ENCODE measurements at places on chromosomes 2 and 18. TPM values are rescaled to one million over a fixed set of nuclear protein-coding genes. Genes with fewer than 3 reads are reported as not detected.

DNA sequence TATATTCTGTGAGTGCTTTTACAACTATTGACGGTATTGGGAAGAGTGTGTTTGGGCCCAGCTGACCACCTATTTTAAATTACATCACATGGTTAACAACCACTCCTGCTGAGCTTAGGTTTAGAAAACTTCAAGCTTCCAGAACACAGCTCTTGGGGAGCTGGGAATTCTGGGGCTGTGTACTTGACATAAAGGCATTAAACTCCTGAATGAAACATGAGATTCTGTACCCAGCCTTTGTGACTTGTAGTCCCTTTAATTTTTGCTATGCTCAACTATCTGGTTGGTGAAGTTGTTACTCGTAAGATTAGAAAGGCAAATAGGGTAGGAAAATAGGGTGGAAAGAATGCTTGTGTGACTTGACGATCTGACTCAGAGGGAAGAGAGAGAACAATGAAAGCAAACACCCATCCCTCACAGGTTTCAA is 66.9 kb downstream of the LTBP1 start:
- no peak for DNase-seq

DNA sequence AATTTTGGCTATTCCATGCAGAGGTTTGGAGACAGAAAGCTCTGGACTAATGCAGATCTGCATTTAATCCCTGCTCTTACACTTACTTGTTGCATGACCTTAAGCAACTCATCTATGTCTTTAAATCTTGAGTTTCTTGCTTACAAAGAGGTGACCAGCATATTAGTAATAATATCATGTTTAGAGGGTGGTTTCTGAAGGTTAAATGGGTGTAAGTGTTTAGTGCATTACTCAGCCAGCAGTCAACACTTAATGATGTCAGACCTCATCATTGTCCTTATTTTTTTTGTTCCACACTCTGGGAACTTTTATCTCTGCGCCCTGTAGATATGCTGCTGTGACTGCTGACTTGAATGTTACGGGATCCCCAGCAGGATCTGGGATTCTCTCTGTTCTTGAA is 1.7 kb downstream of the IL1RL1 start:
- DNase-seq: no peak

DNA sequence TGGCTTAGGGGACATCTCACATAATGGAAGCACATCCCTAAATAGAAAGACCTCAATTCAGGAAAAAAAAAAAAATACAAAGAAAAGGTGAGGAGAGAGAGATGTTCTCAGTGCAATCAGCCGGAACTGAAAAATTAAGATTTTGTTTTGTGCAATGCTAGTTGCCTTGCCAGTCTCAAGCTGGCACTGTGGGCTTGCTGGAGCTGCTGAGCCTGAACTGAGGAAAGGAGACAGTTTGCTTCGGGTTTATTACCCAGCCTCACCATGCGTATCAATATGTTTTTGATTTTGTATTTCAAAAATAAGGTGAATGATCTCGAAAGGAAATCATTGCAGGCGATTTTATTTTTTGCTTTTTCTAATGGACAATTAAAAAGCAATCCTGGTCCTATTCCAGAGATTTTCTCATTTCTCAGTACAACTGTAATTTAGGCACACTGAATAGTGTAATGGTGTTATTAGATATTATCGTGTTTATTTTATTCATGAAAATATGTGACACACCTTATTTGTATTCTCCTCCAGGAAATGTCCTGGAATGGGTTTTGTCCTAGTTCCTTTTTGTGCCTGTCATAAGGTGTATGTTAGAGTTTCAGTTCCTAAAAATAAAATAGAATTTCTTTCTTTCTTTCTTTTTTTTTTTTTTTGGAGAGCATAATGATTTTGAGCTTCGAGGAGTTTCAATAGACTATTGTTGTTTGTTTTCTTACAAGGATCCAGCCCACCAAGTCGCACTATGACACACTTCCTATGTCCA is 72.8 kb upstream of the ZEB2 start:
- no peak for DNase-seq

GRCh38 chr2:236417150-236417549 is 152.5 kb upstream of the ACKR3 start:
- DNase-seq: no peak

DNA sequence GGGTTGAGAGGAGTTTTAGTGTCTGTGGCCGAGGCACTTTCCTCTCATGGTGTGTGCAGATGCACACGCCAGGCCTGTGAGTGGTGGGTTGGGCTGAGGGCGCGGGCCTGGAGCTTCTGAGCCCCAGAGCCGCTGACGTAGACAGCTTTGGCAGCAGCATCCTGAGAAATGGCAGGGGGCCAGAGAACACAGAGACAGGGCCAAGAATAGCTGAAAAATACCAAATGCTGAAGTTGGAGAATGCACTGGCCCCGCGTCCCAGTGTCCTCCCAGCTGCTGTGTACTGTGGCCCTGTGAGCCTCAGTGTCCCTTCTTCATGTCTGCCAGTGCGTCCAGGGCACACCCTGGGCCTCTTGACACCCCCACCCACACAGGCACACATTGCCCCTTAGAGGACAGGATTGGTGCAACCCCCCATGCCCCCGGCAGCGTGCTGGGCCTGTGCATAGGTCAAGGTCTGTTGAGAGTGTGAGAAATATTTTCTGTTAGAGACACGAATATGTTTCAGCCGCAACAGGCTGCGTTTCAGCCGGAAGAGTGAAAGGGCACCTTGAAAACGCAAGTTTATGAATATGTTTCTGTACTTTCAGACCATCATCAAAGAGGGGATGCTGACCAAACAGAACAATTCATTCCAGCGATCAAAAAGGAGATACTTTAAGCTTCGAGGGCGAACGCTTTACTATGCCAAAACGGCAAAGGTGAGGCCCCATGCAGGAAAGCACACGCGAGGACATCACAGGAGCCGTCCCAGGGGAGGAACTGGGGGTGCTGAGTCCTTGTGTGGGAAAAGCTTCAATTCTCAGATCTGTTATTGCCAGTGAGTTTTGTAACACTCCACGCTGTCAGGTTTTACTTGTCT is 33.6 kb downstream of the DGKD start:
- peak; percentile 89 for DNase-seq

- peak; percentile 69 for DNase-seq
Measured at GRCh38 chr2:28621172-28622100, 125.6 kb downstream of the PLB1 start.

- DNase-seq: no peak
Measured at GRCh38 chr2:160907738-160908137, 252.5 kb upstream of the TANK start.

GNAL gene
- total RNA-seq: 7.5 TPM

ABCB11 gene
- 0.66 TPM for total RNA-seq

- DNase-seq: no peak
Measured at GRCh38 chr2:25558262-25558661, 115.1 kb downstream of the DTNB start.

- DNase-seq: no peak
Measured at GRCh38 chr2:133485868-133486267, 82.4 kb downstream of the NCKAP5 start.

OLA1 gene
- total RNA-seq: 69.1 TPM

EFEMP1 gene
- total RNA-seq: 445 TPM

DNA sequence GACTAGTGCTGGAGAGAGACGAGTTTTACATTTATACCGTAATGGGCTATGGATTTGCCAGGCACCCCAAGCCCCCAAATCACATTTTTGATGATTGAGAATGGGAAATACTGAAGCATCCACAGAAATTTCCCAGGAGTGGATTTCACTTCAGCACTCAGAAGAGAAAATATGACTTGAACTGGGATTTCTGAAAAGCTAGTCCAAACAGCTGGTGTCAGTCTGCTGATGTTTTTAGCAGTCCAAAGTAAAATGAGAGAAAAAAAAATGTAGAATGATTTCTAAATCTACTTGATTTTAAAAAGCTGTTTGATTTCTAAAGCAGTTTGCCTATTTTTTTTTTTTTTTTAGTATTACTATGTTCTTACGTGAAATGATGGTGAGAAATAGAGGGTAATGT is 105.0 kb downstream of the PLEKHM3 start:
- no peak for DNase-seq

SPEG gene
- 0.32 TPM for total RNA-seq

ACOXL gene
- total RNA-seq: not detected

DSG4 gene
- not detected for total RNA-seq

- no peak for DNase-seq
Measured at GRCh38 chr2:45275242-45275805, 266.1 kb upstream of the SIX2 start.

GRCh38 chr2:147492471-147492870 is 352.4 kb upstream of the ACVR2A start:
- no peak for DNase-seq

ANKRD30B gene
- 11.5 TPM for total RNA-seq

FSHR gene
- total RNA-seq: not detected

PREPL gene
- total RNA-seq: 76.5 TPM

DNA sequence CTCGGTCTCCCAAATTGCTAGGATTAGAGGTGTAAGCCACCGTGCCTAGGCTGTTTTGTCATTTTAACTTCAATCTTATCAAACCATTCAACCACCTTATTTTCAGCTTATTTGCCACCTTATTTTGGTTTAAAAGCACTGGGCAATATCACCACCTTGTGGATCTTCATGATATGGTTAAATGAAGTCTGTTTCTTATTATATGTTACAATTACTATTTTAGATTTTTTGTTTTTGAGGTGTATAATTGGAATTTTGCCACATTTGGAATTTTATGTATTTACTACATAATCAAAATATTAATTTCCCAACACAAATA is 43.8 kb upstream of the SCN9A start:
- DNase-seq: no peak

DNA sequence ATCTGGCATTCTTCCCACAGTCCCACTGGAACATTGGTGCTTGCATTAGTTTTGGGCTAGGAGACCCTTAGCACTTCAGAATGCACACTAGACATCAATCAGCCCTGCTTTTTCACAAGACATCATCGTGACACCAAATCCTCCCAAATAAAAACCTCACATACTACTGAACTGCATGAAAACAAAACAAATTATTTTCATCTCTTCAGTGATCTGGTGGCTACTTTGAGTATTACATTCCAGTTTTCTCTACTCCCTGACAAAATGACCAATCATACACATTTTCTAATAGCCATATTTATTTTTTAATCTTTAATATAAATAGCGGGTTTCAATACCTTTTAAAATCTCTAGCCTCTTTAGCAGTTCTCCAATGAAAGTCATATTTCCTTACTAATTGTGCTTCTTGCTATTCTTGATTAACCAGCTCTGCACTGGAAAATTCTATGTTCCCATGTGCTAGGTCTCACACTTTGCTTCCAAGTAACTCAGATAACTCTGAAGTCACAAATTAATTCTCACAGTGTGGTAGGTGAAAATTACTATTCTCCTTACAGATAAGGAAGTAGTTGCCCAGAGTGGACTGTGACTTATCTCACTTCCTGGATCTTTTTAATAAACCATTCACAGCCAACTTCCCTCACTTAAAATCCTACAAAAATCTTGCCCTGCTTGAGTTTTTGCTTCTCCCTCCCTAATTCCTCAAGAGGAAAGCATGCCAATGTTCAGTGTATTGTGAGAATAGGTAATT is 82.5 kb upstream of the EPB41L3 start:
- no peak for DNase-seq

- no peak for DNase-seq
Measured at GRCh38 chr2:37250869-37251740, 19.6 kb downstream of the NDUFAF7 start.

DNA sequence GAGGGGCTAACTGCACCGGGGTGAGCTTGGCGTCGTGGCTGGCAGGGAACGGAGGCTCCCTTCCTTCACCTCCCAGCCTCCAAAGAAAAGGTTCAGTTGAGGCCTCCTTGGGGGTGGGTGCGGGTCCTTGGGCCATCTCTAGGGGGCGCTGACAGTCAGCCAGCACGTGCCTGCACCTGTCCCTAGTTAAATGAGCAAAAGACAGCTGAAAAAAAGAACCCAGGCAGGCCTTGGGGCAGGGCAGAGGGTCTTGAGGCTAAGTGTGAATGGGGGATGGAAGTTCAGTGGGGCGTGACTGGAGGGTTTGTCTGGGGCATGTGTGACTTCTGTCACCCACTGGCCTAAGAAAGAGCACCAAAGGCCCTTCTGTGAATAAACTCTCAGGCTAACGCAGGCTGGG is 56.4 kb downstream of the ZFP36L2 start:
- no peak for DNase-seq

DNA sequence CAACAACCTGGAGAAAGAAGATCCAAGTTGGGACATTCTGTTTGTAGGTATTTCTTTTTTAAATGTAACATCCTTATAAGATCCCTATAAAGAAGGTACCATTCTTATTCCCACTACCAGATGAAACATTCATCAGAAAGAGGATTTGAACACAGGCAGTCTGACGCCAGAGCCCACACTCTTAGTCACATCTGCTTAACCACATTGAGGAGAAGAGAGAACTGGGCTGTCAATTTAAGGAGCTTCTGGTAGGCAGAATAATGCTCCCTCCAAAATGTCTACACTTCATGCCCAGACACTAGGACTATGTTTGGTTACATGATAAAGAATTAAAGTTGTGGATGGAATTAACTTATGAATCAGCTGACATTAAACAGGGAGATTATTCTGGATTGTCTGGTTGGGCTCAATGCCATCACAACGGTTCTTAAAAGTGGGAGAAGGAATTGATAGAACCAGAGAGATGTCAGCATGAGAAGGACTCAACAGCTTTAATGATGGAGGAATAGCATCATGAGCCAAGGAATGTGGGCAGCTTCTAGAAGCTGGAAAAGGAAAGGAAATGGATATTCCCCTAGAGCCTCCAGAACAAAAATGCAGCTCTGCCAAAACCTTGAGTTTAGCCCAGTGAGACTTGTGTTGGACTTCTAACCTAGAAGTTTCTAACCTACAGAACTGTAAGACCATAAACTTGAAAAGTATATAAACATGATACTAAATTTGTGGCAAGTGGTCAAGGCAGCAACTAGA is 82.2 kb downstream of the KLF7 start:
- no peak for DNase-seq

GRCh38 chr2:2557475-2557874 is 226.4 kb upstream of the MYT1L start:
- DNase-seq: no peak

DNA sequence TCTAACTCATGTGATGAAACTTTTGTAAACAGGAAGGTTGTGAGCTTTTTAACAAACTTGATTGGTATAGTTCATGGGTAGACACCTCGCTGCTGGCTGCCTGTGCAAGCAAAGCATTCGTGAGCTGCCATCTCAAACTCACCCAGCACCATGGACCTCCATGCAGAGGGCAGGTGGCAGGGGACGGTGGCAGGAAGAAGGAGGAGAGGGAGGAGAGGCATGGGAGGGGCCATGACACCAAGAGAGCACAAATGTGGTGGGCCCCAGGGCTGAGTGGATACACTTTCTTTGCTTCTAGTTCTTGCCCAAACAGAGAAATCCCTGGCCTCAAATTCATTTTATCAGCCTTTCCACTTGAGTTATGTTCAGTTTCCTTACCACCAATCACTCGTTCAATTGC is 29.1 kb downstream of the AFG3L2 start:
- no peak for DNase-seq

DNA sequence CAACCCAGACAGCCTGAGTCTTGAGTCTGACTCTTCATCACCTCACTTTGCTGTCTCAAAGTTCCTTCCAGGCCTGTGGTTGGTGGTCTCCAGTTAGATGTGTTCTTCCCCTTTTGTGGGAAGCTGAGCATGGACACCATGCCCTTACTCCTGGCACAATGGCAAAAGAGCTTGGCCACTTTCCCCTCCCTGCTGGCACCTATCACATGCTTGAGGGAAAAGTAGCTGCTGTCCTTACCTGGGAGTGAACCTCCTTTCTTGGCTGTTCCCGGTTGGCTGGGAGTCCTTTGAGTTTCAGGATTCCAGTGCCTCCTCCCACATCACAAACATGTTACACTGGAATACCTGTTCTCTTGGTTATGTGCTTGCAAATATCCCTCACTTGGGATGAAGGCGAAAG is 97.8 kb downstream of the GATA6 start:
- DNase-seq: no peak

Measured in breast epithelium (tissue), 4 donors.